DMS 273 treated with DMSO at 0.1 percent for 48 hours (cell line): ENCODE measurements at places on chromosomes 2 and 18.

- DNase-seq, result no peak
These were observed 1.0 kb upstream of the ZEB2 start for GRCh38 chr2:144520756-144521487.

DNA sequence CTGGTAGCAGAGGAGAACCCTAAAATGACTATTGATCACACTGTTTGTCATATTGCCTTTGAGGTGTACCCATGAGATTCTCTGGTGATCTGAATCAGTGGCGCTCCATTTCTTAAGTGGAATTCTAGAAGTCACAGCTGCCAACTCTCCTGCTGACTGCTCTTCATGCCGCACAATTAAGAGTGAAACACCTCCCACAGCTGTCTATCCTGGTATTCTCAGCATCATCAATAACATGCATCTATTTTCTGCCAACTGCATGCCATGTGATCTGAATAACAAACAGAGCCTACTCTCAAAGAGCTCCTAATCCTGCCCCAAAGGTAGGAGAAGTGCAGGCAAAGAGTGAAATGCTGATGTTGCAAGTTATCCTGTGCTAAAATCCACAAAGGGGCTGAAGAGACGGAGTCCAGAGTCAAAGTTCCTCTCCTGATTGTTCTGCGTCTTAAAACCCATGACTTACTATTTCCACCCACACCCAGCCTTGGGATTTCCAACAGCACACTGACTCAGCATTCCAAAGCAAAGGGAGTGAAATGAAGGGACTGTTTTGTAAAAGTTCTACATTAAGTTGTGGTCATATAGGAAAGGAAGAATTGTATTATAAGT, 13.7 kb upstream of the DAPL1 start:
- DNase-seq, result no peak

- DNase-seq, result no peak
These were observed 106.7 kb upstream of the FSHR start for GRCh38 chr2:49260979-49261538.

GRCh38 chr2:28624436-28624792, 127.2 kb upstream of the PPP1CB start:
- no peak for DNase-seq

- no peak for DNase-seq
These were observed 6.2 kb downstream of the ABCG5 start for GRCh38 chr2:43832457-43832856.

DNA sequence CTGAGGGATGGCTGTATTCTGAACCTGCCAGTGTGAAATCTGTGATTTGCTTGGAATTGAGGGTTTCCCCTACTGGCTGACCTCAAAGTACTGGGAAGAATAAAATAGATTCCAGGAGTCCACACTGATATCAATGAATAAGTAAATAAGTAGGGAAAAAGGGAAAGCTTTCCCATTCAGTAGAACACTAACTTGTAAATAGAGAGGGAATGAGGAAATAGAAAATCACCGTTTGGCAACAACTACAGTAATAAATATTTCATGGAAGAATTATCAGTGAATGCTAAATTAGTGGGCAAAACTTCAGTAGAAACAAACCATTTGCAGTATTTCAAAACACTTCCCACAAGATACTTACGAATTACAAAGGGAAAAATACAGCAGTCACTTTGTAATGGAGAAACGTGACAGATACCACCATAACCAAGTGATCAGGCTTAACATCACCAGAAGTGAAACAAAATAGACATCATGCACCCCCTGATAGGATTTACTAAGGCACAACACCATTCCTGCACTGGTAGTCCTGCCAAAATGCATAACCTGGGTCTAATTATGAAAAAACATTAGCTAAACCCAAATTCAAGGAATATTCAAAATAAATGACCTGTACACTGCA, 88.5 kb downstream of the ICA1L start:
- DNase-seq, result no peak

- no peak for DNase-seq
These were observed 229.1 kb downstream of the RTP5 start for GRCh38 chr2:242098445-242099128.

DNA sequence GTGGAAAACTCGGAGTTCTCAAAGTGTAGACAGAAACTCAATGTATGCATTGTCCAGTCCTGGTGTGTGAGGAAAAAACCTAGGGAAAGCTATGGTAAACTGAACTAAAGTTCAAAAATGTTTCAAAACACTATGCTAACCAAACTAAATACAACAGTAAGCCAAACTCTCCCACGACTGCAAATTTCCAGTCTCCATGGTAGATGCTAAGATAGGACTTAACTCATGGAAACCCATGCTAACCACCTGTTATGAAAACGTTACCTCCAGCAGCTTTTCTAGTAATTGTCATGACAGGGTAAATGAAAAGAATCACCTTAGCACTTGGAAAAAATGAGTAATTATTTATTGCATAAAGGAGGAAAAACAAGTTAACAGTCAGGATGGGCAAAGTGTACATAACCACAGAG, 135.7 kb upstream of the EPC2 start:
- DNase-seq, result no peak

DNA sequence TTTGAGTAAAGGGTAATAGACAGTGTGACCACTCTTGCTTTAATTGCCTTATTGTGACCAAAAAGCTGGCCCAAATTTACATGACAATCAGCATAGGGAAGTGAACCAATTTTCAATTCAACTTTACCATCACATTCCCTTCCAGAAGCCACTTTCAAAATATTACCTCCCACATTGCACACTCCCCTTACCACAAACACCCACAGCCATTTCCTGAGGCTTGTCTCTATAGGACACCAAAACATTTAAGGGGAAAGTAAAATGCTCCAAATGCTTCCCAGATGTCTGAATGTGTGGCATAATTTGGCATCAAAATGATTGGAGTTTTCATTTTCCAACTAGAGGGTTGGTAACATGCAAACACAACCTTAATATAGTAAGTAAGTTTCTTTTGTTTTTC, 616.1 kb downstream of the SLC4A3 start:
- no peak for DNase-seq

GRCh38 chr2:230956827-230957755, 32.0 kb upstream of the GPR55 start:
- no peak for DNase-seq

- no peak for DNase-seq
These were observed 84.5 kb upstream of the ODC1 start for GRCh38 chr2:10532638-10533101.

DNA sequence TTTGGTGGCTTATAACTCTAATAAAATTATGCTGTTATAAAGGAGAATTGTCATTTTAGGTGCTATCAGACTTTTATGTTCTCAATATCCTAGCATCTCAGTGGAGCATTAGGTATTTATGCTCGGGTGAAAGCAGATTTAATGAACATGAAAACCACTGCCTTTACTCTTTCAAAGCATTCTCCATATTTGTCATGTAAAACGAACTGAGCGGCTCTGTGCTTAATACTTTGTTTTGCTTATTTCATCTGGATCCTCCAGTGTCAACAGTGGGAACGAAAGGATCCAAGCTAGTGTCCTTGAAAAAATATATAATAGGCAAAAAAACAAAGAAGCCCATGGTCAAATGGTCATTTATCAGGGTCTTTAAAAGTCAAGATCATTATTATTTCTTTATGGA, 53.5 kb downstream of the THSD7B start:
- DNase-seq, result no peak

DNA sequence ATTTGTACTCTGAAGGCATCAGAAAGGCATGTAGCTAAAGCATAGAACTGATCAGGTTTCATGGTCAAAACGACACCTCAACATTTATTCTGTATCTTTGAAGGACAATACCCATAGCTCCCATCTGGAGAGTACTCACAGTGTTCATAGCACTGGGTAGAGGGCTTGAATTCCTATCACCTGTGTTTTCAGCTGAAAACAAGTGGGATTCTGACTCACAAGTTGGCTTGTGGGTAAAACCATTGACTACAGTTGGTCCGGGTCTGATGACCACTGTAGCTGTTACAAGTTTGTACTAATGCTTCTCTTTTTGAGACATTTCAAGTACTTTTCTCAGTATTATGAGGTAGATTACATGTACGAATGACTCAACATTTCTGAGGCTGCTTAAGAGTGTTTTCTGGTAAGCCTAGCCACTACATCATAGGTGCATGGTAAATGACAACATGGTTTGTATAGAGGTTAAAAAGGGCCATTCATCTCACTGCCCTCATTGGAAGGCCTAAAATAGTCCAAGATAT, 68.6 kb upstream of the PELI1 start:
- DNase-seq, result no peak

DNA sequence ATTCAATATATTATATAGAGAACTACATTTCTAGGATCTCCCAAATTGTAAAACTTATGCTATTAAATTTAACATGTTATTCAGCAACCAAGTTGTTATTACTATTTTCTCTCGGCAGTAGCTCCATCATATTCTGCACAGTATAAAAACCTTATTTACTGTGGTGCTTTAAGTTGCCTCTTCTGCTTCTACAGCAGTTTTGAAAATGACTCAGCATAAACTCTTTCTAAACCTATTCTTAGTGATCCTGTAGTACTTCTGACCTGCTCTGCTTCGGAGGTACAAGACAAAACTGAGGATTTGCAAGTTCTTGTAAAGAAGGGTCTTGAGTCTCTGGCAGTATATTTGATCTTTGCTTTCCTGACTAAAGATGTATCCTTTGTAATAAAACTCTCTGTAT, 567.2 kb downstream of the TMX3 start:
- DNase-seq, result no peak

DNA sequence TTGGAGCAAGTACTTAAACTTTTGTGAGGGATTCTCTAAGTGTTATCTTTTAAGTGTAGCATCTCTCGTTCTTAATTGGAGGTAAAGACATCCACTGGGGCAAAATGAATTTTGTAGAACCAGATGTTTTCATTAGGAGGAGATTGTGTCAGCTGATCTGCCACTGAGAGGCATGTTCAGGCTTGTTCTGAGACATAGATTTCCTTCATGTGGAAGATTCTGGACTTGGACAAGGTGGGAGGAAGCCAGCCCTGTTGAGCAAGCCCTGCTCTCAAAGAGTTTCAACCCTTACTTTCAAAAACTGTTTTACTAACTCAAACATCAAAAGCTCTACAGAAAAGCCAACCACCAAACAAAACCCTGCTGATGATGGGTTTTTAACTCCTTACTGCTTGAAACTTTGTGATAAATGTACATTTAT, 6.5 kb downstream of the MAP4K4 start:
- DNase-seq, result no peak

- DNase-seq, result no peak
These were observed 82.3 kb downstream of the ANTXR1 start for GRCh38 chr2:69095305-69095704.

GRCh38 chr2:38113051-38113450, 37.1 kb upstream of the CYP1B1 start:
- DNase-seq, result no peak
